ENCODE measurements at places on chromosomes 12 and 14.

- no peak for DNase-seq
These were observed 282.9 kb downstream of the RMST start for GRCh38 chr12:97745406-97746101.

- DNase-seq, result no peak
These were observed 33.4 kb downstream of the ELK3 start for GRCh38 chr12:96227365-96228106.

- no peak for DNase-seq
These were observed 12.4 kb downstream of the SLCO1B3 start for GRCh38 chr12:20822925-20823324.

GRCh38 chr14:102264355-102264754 lies 40.6 kb downstream of the MOK start:
- no peak for DNase-seq

- DNase-seq, result no peak
These were observed 78.2 kb downstream of the HMGA2 start for GRCh38 chr12:65902500-65902899.

GRCh38 chr12:11584221-11584855 lies 65.1 kb upstream of the ETV6 start:
- no peak for DNase-seq

DNA sequence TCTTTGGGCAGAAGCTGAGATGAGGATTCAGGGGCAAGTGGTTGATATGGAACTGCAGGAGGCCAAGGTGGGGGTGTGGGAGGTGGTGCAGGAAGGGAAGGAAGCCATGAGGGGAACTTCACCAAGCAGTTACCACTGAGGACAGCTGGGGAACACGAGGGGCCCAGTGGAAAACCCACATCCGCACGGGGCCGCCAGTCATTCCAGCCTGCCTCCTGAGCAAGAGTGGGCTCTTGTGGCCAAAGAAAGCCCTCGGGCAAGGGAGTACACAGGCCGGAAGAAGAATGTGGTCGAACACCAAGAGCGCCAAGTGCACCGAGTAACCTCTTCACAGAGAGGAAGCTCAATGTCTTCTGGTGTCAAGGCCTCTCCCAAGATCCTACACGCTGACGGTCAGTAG lies 252.2 kb upstream of the FOXN3 start:
- DNase-seq, result no peak

DNA sequence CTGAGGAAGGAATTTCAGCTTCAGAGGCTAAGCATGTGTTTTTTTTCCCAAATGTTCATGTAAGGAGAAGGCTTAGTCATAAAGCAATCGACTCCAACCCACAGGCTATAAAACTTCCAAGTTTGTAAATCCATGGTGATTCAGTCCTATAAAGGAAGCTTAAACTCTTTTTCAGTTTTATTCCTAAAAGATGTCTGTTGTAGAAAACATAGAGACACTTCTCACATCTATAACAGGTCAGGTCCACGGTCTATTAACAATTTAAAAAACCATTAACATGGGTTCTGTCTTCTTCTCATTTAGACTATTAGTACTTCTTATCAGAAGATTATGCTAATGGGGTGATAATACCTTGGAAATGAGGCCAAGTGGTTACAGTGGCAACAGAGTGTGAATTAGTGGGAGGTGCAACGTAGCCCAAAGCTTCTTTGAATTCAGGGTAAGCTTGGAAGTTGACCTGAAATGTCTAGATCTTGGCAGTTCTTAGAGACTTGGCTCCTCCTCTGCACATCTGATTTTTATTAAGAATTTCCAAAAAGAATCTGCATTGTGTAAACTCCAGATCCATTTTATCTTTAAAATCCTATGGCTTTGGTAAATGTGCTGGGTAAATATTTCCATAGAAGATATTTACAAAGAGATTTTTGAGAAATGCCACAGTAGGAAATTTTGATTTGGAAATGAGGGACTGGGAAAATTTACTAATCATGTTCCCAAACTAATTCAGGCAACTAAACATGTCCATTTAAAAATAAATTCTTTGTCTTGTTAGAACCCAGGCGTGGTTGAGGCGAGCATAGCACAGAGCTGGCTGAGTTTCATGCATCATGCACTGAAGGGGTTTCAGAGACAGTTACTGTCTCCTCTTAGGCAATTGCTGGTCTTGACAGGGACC lies 86.4 kb downstream of the EML1 start:
- no peak for DNase-seq

GRCh38 chr12:131055596-131056233 lies 102.0 kb downstream of the ADGRD1 start:
- DNase-seq, result no peak

DNA sequence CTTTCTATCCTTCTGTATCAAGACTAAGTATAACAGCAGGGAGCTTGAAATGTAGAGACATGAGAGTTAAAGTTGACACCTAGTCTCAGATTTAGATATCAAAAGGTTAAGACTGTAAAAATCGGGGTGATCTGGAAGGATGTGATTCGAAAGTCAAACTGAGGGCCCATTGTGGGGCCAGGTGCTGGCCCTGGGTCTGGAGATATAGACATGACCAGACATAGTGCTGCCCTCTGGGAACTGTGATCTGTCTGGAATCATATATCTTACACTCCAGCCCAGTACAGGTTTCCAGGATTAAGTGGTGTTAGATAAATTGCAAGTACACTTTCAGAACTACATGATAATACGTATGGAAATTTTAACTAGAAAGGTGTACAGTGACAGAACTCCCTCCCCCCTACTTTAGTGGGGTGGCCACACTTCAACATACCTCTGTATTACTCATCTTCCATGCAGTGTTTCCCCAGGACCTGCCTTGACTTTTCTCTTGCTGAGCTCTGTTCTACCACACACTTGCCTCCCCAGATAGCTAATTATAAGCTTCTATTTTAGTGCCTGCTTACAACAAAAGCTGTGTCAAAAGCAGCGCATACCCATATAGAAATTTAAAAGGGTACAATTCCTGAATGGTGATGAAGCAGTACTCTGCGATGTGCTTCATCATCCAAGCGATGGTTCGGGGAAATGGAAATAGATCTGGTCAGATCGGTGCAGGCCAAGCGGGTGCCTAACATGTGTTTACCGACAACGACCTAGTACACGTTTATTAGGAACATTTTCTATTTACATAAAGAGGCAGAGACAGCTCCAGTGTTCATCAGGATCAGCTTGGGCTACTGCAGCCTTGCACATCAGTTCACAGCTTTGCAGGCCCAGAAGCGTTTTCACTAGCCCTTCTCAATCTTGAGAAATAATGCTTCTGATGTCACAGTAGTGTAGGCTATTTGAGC lies 68.7 kb downstream of the ARF6 start:
- no peak for DNase-seq

GRCh38 chr12:110856542-110856941 lies 9.8 kb downstream of the CCDC63 start:
- DNase-seq, result no peak

GRCh38 chr12:25382311-25383106 lies 131.8 kb upstream of the KRAS start:
- no peak for DNase-seq

DNA sequence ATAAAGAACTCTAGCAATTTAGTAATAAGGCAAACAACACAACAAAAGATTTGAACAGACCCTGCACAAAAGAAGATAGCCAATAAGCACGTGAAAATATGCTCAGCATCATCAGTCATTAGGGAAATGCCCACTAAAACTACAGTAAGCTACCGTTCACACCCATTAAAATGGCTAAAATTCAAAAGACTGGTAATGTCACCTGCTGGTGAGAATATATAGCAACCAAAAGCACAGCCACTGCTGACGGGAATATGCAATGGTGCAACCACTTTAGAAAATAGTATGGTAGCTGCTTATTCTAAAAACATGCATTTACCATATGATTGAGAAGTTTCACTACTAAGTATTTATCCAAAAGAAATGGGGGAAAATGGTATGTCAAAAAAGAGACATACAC lies 74.9 kb downstream of the DPF3 start:
- no peak for DNase-seq

- DNase-seq, result no peak
These were observed 11.0 kb upstream of the CELA1 start for GRCh38 chr12:51357374-51358047.
